Osteoblast (primary cell): ENCODE measurements at places on chromosomes 16 and 17. TPM values are rescaled to one million over a fixed set of nuclear protein-coding genes. Genes with fewer than 3 reads are reported as not detected.

CD300LB gene
- total RNA-seq = not detected in 2 replicates

CX3CL1 gene
- under 0.01 TPM in 1 of 2 replicates, not detected in the other for total RNA-seq

KRTAP2-3 gene
- total RNA-seq = 0.29 TPM in 1 of 2 replicates, not detected in the other

SDR42E2 gene
- total RNA-seq = not detected in 2 replicates

CD300LF gene
- total RNA-seq = not detected in 2 replicates

CYBC1 gene
- 72.4 and 75.1 TPM in 2 replicates for total RNA-seq

TMIGD1 gene
- not detected in 2 replicates for total RNA-seq

EVI2A gene
- 191 and 244 TPM in 2 replicates for total RNA-seq

TPSG1 gene
- total RNA-seq = not detected in 2 replicates

WNT9B gene
- 0.36 TPM in 1 of 2 replicates, not detected in the other for total RNA-seq

TBC1D3G gene
- total RNA-seq = 2.9 TPM in 1 of 2 replicates, not detected in the other

MEFV gene
- total RNA-seq = under 0.01 TPM in 1 of 2 replicates, not detected in the other

CCL15 gene
- total RNA-seq = not detected in 2 replicates

SLFN13 gene
- 2.1 and 2.5 TPM in 2 replicates for total RNA-seq

MCRIP2 gene
- total RNA-seq = 20.0 and 20.3 TPM in 2 replicates

OR2C1 gene
- total RNA-seq = 0.29 TPM in 1 of 2 replicates, not detected in the other

COG4 gene
- 51.3 and 61.5 TPM in 2 replicates for total RNA-seq

MYO1D gene
- total RNA-seq = 130 and 160 TPM in 2 replicates

G6PC1 gene
- total RNA-seq = not detected in 2 replicates

OTOP2 gene
- not detected in 2 replicates for total RNA-seq

SYNGR3 gene
- under 0.01 and 0.59 TPM in 2 replicates for total RNA-seq

MPO gene
- under 0.01 TPM in 1 of 2 replicates, not detected in the other for total RNA-seq

MPV17L gene
- total RNA-seq = 0.36 and 0.59 TPM in 2 replicates

TM4SF5 gene
- not detected in 2 replicates for total RNA-seq

XAF1 gene
- total RNA-seq = 36.2 and 48.5 TPM in 2 replicates

ACSF3 gene
- total RNA-seq = 25.6 and 29.3 TPM in 2 replicates

MGAT5B gene
- 0.36 and 0.59 TPM in 2 replicates for total RNA-seq

PIRT gene
- not detected in 2 replicates for total RNA-seq

MRPL12 gene
- 6.2 and 8.8 TPM in 2 replicates for total RNA-seq

DHRS13 gene
- total RNA-seq = 4.7 and 6.2 TPM in 2 replicates

FADS6 gene
- not detected in 2 replicates for total RNA-seq

GPR179 gene
- not detected in 2 replicates for total RNA-seq

MYCBPAP gene
- 0.36 and 0.88 TPM in 2 replicates for total RNA-seq

FZD2 gene
- 15.9 and 23.9 TPM in 2 replicates for total RNA-seq

DOC2B gene
- not detected in 2 replicates for total RNA-seq

MXRA7 gene
- 352 and 388 TPM in 2 replicates for total RNA-seq

DGKE gene
- 6.2 and 7.7 TPM in 2 replicates for total RNA-seq

PPM1E gene
- under 0.01 TPM in 2 replicates for total RNA-seq

TP53TG3C gene
- not detected in 2 replicates for total RNA-seq

TNK1 gene
- total RNA-seq = 0.36 TPM in 1 of 2 replicates, not detected in the other

SLC16A13 gene
- total RNA-seq = 1.2 and 1.4 TPM in 2 replicates

RGS9 gene
- 0.36 and 0.59 TPM in 2 replicates for total RNA-seq

NPEPPS gene
- 104 and 105 TPM in 2 replicates for total RNA-seq
